ENCODE measurements at places on chromosomes 3 and 15.

- no peak for DNase-seq
Measured at GRCh38 chr3:45472795-45473194, 84.4 kb downstream of the LARS2 start.

DNA sequence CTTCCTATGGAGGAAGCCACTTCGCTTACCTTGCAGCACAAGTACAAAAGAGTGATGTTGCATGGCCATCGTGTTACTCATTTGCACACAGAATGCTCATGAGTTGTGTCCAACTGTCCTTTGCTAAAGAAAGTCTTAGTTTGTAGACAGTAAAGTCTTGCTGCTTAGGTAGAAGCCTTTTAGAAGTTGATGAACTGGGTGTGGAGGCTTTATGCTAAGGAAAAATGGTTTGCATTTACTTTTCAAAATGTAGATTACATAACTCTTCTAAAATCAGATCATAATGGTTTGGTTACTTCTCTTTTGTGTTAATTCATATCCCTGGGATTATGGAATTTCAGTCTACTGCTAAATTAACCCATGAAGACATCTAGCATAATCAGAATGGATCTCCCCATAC lies 84.5 kb upstream of the FLNB start:
- no peak for DNase-seq

DNA sequence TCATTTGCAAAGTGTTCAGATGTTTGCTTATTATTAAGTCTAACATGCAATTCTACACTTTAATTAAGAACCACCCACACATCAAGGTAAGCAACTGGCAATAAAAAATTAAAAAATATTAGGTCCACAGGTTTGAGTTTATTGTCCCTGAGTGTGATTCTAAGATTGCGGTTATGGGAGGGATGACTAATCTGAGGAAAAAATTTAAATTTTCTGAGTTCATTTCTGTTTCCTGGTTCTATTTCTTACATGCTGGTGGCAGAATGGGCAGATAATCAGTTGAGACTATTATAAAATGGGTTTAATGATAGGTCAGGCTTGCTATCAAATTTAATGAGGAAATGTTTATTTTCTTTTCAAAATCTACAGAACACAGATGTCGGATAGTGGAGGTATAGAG lies 105.9 kb downstream of the TP63 start:
- no peak for DNase-seq

DNA sequence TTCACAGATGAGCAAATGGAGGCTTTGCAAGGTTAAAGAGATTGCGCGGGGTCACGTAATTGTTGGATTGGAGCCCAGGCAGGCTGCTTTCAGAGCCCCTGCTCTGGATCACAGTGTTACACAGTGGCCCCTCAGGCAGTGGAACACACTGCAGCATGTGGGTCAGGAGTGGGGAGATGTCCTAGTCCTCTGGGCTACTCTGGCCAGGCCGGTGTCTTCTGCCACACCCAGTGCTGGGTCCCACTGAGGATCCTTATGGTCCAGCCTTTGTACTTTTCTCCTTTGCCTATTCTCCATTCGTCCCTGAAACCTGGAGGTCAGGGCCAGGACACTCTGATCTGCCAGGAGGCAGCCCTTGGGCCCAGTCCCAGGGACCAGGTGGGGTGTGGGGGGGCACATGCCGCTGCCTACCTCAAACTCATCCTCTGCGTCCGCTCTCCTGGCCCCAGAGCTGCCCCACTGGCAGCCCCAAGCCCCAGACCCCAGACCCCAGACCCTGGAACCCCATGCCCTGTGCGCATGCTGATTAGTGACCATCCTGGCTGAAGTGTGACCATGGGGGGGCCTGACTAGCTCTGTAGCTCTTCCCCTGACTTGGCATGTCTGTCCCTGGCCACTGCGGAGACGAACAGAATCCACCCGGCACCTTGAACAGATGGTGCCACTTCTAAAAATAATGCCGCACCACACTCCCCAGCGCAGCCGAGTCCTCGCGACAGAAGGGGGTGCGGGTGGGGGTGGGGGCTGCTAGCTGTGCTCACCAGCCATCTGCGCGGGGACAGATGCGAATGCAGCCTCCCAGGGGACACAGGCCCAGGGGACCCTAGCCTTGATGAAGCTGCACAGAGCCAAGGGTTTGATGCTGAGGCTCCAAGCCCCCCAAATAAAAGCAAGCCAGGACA lies 41.6 kb downstream of the ATP2B2 start:
- DNase-seq, result no peak

DNA sequence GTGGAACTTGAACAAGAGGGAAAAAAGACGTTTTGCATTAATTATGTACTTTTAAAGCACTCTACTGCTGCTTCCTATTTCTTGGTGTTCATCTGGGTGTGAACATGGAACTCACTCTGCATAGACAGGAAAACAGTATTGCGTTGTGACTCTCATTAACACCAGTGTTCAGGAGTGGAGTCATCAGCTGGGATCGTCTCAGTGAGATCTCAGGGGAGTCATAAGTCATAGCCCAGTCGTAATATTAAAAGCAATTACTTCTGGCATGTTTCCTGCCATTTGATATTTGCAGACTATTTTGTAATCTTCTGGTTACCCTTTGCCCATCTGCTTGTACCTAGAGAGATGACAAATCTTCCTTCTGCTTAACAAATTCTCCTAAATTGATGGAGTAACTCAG lies 462.0 kb upstream of the ATP11B start:
- DNase-seq, result no peak

- no peak for DNase-seq
Measured at GRCh38 chr15:90588427-90588826, 58.7 kb downstream of the CRTC3 start.

- no peak for DNase-seq
Measured at GRCh38 chr3:24614359-24614758, 119.7 kb upstream of the THRB start.

DNA sequence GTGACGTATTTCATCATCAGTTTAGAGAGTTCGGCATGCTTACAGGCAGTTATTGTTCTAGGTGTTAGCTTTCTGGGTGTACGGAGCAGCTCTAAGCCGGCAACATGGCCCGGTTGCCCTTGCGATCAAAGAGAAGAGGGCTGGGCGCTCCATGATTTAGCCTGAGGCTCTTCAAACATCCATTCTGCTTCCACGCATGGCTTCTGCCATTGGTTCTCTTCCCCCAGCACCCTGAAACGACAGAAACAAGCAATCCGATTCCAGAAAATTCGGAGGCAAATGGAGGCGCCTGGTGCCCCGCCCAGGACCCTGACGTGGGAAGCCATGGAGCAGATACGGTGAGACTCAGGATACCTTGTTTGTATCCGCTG lies 574 bp downstream of the NGRN start:
- no peak for DNase-seq

DNA sequence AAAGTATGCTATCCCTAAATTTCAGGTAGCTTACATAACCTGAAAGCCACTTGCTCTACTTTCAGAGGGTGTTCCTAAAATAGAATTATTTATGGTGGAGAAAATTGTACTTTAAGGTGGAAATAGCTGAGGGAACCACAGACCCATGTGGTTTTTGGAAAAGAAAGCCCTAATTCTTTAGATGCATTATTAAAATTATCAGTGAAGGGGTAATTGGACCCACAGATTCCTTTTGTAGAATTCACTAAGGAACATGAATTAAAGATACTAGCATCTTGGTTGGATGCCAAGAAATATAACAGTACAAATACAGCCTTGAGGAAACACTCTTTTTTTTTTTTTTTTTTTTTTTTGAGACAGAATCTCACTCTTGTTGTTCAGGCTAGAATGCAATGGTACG lies 37.8 kb downstream of the DPPA2 start:
- no peak for DNase-seq

DNA sequence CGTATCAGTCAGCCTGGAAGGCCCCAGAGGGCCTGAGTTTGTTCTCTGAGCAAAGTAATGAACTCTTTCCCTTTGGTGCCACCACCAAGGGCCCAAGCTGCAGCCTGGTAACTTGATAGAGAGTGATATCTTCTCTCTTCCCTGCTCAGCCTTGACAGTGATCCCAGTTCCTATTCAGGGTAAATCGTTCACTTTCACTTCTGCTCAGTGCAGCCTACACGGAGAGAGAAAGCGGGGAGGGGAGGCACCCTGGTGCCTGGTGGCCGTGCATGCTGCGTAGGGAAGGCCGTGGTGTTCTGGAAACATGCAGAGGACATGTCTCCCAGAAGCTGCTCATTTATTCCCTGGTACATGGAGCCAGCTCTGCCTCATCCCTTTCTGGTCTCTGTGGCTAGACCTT lies 54.9 kb downstream of the KIF9 start:
- no peak for DNase-seq

- DNase-seq, result no peak
Measured at GRCh38 chr15:80597076-80597475, 98.0 kb upstream of the ABHD17C start.

GRCh38 chr3:149186721-149187120 lies 34.9 kb downstream of the CP start:
- no peak for DNase-seq

- no peak for DNase-seq
Measured at GRCh38 chr3:194281306-194281705, 69.8 kb downstream of the CPN2 start.

DNA sequence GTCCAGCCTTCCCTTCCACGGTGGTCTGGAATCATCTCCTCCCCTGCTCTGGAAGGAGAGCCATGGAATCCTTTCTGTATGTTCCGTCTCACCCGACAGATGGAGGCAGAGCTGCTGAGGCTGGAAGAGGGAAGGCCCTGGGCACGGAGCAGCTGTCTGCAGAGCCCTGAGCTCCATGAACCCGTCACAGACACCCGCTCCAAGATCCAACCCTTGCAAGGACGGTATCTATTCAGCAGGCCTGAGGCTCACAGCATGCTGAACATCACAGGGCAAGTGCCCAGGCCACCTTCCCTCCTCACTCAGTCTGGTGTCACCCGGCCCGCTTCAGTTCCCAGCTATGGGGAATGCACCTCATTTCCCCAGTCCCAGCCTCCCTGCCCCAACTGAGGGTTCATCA lies 103.9 kb downstream of the LRIG1 start:
- no peak for DNase-seq

DNA sequence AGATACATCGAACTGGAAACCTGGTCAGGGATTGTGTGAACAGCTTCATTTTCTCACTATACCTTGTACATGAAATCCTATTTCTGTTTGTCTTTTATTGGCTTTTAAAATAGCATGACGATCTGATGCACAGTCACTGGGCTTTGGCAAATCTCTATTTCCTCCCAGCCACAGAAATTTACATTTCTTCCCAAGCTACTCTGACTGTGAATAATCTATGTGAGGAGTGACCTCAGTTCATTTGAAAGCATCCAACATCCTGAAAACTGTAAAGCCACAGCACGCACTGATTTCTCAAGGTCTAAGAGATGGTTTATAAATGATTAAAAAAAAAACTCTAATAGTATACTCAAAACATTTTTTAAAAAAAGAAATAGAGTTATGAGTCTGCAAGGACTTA lies 450.3 kb downstream of the IL5RA start:
- no peak for DNase-seq

DNA sequence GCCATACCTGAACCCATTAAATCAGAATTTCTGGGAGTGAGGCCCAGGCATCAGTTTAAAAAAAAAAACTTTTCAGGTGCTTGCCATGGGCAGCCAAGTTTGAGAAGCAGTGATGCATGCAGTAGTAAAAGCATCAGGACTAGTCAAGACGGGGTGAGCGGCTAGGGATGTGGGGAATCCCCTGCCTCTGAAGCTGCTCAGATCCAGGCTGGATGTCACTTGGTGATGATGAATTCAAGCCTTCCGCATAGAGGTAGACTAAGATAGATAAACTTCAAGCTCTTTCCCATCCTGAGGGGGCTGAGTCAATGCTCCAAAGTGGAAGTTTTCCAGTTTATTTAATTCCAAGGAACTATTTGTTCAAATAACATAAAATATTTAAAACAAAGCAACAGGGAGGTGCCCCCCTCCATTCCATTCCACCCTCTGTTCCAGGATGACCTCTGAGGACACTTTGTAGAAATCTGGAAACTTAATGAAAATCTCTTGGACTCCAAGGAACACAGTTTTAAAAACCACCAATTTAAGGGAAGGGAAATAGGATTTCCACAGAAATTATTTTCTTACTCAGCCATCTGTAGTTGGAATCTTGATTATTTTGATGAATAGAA lies 100.4 kb upstream of the NR2E3 start:
- DNase-seq, result no peak

Measured in GDM1 (cell line).